Left ventricle myocardium superior (tissue), 1 donor: ENCODE measurements at places on chromosomes 5 and 9. TPM values are rescaled to one million over a fixed set of nuclear protein-coding genes. Genes with fewer than 3 reads are reported as not detected.

SPTAN1 gene
- 244 TPM for total RNA-seq

ANXA1 gene
- 52.1 TPM for total RNA-seq

ANKRD34B gene
- not detected for total RNA-seq

ENTPD2 gene
- 2.1 TPM for total RNA-seq

DNA sequence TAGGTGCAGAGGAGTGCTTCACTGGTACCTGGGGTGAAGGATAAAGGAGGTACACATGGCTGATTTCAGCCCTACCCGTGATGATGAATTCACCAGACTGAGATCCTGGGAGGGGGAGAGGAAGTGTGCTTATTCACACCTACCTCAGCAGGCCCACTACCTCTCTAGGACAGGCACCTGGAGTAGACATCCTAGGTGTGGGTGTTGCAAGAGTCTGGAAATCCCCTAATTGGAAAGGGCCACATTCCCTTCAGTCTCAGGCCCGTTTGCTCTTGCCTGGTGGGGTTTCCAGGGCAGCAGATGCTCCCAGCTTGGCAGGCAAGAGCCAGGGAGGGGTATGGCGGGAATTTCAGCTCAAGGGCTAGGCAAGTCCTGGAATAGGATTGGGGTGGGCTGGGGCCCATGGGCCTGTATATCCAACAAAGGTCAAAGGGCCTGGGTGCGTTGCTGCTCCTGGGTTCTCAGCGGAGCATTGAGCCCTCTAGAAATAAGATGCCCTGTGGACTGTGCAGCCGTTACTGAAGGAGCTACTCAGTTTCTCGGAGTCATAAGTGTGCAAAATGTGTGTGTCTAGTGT is 5.8 kb upstream of the CCL21 start:
- no peak for DNase-seq

- no peak for DNase-seq
These were observed 7.1 kb downstream of the EGR1 start for GRCh38 chr5:138472353-138472752.

DNA sequence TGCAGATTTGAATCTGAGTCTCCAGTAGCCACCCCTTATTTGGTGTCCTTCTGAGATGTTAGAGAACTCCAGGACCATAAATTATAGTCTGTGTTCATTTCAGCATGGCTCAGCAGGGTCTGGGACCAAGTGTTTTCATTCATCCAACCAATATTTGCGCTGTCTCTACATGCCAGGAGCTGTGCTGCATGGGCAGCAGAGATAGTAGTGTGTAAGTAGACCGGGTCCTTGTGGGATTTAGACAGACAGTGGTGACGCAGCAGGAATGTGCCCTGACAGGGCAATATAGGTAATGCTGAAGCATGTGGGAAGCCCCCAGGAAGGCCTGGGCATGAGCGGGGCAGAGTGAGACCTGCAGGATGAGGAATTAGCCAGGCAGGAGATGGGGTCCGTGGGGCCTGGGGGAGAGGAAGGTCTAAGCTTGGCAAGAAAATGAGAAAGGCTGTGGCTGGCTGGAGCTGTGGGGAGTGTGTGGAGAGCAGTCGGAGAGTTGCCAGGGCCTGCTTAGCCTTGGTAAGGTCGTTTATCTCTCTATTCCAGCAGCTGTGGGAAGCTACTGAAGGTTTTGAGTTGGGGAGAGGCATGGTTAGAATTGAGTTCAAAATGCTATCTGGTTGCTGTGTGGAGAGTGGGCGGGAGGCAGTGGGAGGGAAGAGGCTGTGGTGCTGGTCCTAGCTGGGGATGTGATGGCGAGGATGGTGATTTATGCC is 16.8 kb downstream of the STXBP1 start:
- peak; percentile 77 for DNase-seq

DNA sequence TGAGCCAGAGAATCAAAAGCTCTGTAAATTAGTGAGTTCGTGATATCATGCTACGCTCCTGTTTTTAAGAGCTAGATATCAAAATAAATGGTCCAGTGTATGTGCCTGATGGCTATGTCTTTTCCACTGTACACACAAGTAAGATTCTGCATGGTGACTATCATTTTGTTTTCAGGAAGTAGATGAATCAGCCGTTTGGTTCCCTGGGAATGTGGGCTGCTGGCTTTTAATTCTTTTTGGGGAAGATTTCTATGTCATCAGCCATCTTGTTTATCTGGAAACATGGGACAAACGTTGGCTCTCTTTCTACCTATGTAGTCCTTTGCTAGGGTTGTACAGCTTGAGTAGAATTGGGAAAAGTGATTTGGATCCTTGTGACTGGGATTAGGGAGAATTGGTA is 126.7 kb downstream of the GRIA1 start:
- DNase-seq, result no peak
